ENCODE measurements at places on chromosomes 16 and 17.

DNA sequence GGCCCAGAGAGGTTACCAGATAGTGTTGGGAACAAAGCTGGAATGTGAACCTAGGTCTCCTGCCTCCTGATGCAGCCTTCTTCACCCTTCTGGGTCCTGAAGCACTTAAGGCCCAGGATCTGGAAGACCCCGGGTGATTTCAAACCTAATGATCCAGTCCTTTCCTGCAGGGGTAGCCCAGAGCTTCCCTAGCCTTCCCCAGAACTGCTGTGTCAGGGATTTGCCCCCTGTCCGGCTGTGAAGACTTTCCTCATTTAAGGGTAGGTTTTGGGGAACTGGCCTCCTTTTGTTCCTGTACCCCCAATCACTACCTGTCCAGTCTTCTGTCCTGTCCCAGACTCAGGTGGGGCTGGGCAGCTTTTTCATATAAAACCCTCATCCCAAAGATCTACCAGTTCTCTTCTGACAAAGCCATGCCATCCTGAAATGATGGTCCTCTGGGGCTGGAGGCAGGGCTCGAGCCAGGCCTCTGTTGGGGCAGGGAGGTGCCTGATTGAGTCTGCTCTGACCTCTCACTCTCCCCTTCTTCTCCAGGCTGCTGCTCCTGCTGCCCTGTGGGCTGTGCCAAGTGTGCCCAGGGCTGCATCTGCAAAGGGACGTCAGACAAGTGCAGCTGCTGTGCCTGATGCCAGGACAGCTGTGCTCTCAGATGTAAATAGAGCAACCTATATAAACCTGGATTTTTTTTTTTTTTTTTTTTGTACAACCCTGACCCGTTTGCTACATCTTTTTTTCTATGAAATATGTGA is 1.3 kb downstream of the MT1X start:
- no peak for DNase-seq

DNA sequence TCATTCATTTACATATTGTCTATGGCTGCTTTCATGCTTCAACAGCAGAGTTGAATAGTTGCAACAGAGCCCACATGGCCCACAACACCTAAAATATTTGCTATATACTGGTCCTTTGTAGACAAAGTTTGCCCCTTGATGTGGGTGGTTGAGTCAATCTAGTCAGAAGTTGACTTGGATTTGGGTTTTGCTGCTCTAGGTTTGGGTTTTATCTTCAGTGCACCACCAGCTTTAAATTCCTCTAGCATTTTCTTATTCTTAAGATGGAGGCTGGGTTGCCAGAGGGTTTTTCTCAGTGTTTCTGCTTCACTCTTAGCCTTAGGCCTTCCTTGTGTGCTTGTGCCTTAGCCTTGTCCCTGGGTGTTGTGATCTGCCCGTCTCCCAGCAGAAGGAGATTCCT is 51.0 kb downstream of the CCDC182 start:
- DNase-seq, result no peak

DNA sequence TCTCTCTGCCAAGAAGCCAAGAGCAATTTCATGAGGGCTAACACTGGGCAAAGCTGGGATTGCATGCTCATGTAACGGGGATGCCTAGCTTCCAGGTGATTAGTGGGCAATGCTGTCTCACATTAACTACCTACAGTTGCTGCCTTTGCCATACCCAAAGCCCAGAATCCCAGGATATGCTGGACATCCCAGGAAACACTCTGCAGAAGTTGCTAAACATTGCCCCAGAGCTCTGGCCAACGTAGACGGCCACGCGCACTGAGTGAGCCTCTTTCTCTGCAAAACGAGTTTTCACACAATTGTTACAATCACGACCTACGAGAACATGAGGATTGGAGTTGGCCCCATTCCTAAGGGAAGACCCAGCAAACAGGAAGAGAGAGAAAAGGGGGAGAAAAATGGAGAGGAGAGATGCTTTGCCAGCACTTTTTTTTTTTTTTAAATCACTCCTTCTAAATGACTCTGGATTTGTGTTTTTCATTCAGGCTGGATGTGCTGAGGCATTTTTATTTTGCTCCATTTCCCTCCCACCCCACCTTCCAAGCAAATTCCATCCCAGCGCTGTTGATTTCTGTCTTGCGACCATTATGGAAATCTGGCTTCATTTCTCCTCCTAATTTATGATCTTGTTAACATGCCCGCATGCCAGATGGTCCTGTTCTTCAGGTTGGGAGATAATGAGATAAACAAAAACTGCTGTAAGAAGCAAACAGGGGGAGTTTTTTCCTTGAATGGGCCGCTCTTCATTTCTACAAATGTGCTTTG is 112.8 kb upstream of the DNAH9 start:
- DNase-seq, result no peak

DNA sequence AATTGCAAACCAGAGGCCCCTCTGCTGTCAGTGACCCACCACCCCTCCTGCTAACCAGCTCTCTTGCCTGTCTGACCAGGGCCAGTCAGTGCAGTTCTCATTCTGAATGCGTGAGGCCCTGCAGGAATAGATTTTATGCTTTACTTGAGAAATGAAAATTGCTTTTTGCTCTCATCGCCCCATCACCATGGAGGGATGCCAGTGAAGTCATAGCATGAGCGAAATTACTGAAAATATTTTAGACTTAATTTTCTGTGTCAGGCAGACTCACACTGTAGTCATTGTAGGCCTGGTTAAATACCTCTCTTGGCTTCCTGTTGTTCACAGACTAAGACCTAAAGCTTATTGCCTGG is 490.5 kb upstream of the CDH5 start:
- DNase-seq, result no peak
